Stimulated activated CD8-positive, alpha-beta memory T cell treated with anti-CD3 and anti-CD28 coated beads, Interleukin-7, amount 100 ng/mL, for 1 hour (primary cell): ENCODE measurements at places on chromosomes 7 and 10.

DNA sequence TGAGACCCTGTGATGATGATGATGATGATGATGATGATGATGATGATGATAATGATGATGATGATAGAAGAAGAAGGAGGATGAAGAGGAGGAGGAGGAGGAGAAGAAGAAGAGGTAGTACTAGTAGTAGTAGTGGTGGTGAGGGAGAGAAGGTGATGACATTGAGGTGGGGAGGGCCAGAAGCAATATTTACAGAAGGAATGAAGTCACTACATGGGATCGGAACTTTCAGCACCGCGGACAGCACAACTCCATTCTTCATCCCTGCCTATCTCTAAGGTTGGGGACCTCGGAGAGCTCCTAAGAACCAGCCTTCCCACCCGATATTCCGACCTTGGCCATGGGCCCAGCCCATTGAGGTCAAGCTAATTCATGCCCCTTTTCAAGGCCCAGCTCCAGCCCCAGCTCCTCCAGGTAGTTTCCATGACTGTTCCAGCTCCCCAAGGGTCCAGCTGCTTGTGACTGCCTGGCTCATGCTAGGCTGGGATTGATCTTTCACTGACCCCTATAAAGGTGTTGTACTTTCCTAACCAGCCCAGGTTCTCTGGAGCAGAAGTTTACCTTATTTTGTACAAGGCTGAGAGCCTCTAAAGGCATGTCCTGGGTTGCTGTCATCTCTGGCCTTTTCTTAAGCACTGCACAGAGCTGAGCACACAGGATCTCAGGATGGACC lies 10.3 kb downstream of the CRHR2 start:
- DNase-seq: no peak

DNA sequence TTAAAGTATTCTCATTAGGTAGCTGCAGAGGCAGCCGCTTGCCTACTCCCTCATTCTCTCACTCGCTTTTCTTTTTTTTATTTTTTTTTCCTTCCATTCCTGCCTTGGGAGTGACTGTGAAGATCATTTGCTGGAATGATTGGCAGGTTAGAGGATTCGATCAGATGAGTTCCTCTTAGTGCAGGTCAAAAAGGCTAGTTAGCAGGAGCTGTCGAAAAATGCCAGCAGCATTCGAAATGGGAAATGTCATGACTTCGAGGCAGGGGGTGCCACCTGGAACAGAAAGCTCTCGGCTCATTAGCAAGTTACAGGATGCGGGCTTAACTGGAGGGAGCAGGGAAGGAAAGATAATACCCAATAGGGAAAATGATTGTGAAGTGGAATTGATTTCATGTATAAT lies 137.5 kb upstream of the FZD1 start:
- no peak for DNase-seq

- no peak for DNase-seq
Observed at GRCh38 chr10:62814756-62815380, 1.3 kb downstream of the EGR2 start.

DNA sequence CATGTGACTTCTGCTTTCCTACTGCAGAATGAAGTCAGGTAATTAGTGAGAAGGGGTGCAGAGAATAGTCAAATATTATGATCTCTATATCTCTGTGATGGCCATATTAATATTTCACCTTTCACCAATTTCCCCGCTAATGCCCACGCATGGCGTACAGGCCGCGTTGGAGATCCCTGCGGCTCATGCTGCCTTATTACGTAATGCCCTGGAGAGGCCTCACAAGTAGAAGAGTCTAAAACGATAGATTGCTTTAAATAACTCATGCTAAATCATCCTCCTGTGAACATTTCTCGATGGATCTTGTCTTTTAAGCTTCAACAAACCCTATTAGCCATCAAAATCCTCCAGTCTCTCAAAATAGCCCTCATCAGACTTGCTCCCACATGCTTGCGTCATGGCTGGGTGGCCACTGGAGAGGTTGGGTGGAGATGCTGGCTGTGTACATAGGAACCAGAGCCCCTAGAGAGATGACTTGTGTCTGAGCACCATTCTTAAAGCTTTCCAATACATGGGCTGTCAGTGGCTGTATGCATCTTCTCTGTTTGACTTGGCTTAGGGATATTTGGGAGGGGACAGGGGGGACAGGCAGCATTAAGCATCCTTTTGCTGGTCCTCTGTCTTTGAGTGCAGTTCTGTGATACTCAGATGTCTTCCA lies 79.5 kb upstream of the INSYN2A start:
- DNase-seq: no peak

GRCh38 chr10:3777981-3778691 lies 6.9 kb downstream of the KLF6 start:
- no peak for DNase-seq
